ENCODE measurements at places on chromosomes 3 and 15.
A peak's percentile ranks its signal among the peaks of the same experiment; 100 is the strongest.

DNA sequence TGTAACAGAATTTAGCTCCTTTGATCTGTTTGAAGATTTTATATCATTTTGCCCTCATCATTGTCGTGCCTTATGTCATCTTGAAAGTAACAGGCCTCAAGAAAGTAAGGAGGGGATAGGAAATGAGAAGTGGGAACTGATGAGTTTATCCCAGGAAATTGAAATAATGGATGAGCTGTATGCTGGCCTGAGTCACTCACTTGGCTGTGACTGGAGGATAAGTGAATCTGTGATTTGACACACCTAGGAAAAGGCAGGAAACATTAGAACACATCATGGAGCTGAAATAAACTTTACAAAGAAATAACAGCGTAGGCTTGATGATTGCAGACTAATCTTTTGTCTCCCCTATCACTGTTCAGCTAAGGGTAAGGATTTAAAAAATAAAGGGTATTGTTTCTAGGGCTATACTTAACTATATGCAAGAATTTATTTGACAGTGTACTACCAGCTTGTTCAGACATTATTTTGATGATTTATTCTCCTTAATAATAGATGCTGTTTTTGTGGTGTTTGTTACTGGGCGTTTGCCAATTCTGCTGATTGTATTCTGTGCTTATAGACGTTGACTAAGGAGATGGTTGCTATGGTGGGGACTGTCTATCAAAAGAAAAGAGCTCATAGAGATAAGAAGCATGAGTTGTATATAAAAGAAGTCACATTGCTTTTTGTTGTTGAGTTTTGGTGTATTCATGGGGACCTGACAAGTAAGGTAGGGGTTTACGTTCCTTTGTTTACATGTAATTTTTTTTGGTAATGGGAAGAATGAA is 105.6 kb upstream of the ROPN1 start:
- DNase-seq = no peak

- peak; percentile 29 for DNase-seq
Observed at GRCh38 chr3:45690336-45691035, 1.3 kb downstream of the SACM1L start.

GRCh38 chr3:66898155-66898554 is 100.0 kb upstream of the KBTBD8 start:
- DNase-seq = no peak

DNA sequence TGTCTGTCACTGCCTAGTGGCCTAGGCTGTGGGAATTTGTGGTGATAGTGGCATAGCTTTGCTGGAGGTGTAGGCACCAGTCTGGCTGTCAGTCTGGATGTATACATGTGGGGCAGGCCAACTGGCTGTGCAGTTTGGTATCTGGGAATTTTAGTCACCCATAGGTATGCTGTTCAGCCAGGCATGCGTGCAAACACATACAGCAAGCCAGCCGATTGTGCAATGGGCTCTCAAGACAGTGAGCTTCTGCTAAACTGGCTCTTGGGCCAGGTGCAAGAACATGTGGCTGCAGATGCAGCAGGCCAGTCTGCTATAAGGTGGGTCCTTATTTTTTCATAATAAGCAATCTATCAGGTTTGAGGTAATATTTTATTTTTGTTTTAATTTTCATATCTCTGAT is 87.1 kb upstream of the PLSCR5 start:
- DNase-seq = no peak

DNA sequence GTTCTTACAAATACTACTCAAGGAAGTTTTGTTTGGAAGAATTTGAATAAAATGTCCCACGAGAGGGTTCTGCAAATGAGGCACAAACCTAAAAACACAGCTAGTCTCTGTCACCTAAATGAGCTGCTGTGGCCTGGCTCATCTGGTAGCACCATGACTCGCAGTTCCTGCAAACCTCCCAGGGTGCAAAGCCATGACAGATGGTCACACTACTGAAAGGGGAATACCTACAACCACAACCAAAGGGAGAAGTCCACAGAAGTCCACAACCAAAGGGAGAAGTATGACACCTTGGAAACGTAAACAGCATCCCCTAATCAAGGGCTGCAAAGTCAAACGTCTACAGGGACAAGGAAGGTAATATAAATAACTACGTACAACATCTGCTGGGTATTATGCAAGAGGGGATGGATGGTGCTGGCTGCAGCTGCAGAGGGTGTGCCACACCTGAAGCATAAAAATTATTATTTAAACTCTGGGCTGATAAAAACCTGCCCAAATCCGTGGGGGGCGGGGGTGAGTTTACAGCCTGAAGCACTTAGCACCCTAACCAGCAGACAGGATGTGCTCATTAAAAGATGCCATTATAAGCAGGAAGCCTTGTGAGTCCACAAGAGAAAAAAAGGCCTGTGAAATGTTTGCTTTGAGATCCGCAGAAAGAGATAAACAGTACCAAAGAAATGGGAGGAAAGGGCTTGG is 184.0 kb downstream of the MAGI1 start:
- DNase-seq = no peak

- DNase-seq = no peak
Observed at GRCh38 chr15:89360294-89360971, 25.8 kb upstream of the POLG start.

DNA sequence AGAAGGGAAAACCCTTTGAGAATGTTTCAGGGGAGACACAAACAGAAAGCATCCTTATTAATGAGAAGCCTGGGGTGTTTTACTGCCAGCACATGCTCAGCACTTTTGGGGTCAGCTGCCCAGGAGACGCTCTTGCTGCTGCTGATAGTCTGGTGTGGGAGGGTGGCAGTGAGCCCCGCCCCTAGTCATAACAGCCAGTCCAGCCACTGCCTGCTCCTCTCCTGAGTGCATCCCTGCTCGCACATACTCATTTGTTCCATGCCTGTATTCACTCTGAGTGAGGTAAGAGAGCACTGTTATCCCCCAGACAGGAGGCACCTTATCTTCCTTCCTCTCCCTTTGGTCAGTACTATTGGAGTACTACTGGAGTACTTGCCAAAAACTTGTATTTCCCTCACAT is 101.3 kb downstream of the ETFA start:
- no peak for DNase-seq

GRCh38 chr3:24493746-24494617 is 668 bp downstream of the THRB start:
- DNase-seq = peak; percentile 33

DNA sequence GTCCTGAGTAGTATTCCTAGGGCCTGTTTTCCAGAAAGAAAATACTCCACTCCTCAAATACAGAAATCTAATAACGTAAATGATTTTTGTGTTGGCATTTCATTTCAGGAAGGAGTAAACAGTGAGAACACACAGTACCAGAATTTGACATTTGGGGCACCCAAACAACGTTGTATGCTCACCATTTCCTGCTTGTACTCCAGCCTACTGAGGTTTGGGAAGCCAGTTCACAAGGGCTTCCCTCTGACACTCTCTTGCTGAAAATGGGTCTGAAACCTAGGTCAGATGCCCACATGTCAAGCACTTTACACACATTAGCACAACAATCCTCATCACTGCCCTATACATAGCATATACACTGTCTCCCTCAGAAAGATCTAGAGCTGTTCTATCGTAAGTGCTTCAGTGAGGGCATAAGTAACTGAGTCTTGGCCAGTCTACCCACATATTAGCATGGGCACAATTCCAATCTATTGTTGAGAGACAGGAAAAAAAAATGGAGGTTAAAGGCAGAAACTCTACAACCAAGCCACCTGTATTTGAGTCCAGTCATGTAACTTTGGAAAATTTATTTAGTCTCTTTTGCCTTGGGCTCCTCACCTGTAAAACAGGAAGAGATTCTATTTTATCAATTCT is 43.5 kb upstream of the RSL24D1 start:
- no peak for DNase-seq

GRCh38 chr15:83110381-83110780 is 2.9 kb downstream of the TM6SF1 start:
- DNase-seq = no peak

DNA sequence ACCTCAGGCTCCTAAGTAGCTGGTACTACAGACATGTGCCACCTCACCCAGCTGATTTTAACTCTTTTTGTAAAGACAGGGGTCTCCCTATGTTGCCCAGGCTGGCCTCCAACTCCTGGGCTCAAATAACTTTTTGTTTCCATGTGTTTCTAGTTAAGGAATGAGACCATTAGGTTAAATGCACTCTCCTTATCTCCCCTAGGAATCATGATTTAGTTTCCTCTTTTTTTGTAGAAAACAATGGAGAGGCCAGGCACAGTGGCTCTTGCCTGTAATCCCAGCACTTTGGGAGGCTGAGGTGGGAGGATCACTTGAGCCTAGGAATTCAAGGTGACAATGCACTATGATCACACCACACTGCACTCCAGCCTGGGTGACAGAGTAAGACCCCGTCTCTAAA is 198.8 kb upstream of the C2CD4B start:
- DNase-seq = no peak

GRCh38 chr3:110576960-110577359 is 494.7 kb upstream of the NECTIN3 start:
- no peak for DNase-seq

DNA sequence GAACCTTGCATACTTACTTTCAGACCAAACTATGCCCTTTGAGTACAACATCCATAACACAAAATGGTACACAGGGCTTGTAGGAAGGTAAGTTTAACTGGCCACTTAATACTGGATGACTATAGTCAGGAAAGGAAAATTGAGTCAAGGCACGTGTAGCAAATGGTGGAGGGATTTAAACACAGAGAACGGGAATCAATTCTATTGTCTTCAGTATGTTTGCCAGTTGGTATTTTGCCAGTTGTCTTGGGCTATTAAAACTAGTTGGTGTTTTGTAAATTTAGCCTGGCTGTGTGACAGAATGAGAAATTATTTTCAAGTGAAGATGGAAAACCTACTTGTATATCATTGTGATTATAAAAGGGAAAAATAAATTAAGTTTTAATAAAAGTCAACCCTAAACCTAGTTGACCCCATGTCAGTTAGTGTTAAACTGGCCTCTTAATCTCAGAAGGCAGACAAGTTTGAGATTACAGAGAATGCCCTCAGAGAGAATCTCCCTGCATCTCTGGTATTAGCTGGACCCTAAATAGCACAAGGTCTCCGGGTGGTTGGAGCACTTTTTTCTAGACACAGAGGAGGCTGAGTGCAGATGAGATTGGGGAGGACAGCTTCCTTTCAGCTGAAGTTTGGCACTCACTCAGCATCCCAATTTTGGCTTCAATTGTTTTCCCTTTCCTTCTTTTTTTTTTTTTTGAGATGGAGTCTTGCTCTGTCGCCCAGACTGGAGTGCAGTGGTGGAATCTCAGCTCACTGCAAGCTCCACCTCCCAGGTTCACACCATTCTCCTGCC is 91.2 kb downstream of the MB21D2 start:
- no peak for DNase-seq

- no peak for DNase-seq
Observed at GRCh38 chr15:59436774-59437141, 1.2 kb upstream of the FAM81A start.

- DNase-seq = no peak
Observed at GRCh38 chr3:141686466-141687291, 51.4 kb upstream of the RNF7 start.

- DNase-seq = no peak
Observed at GRCh38 chr3:108312656-108313055, 16.3 kb downstream of the HHLA2 start.

GRCh38 chr15:91886878-91887277 is 33.4 kb downstream of the SLCO3A1 start:
- DNase-seq = no peak

DNA sequence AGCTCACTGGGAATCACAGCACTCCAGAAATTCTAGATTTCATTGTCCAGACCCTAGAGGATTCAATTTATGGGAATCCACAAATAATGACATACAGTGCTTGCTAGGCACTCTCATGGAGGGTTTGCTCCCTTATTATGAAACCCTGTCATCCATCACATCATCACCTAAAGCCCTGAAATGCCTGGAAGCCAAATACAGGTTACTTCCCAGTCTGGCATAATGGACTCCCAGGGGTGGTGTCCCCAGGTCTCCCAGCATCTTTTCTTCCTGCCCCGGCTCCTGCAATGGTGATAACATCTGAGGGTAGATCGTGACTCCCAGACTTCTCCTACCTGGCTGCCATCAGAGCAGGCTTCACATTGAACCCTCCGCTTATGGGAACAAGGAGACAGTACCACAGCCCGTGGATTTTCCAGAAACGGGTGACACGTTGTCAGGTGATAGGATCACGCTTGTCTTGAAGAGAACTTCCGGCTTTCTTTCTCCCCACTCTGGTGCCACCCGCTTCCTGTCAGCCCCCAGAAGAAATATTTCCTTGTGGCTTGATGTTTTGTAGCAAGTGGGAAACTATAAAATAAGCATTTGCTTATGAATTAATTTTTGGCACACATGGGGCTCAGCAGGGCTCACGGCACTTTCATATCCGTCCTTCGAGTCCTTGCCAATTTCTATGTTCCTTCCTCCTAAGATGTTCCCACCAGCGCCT is 238.7 kb upstream of the BHLHE40 start:
- DNase-seq = no peak

GRCh38 chr3:114644367-114644766 is 350.5 kb downstream of the TIGIT start:
- no peak for DNase-seq

DNA sequence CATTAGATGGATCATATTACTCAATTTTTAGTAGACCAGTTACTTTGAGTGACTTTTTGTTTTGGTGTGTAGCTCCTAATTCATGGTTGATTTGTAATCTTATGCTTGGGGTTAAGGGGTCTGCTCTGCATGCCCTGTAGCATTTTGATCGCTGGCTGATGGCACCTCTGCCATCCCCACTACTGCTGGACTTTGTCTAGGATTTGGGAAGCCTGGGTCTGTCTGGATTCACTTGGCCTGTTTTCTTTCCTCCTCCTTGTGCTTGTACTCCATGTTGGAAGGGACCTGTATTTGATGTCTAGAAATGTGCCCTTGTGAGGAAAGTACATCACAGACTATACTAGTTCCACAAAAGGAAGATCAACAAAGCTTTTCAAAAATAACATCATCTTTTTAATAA is 154.1 kb downstream of the FNDC3B start:
- no peak for DNase-seq

GRCh38 chr15:75347222-75348033 is 589 bp downstream of the NEIL1 start:
- DNase-seq = no peak

Measured in hematopoietic multipotent progenitor cell treated with erythropoietin and hydrocortisone succinate and interleukin-3 and kit ligand, for 17 days (in vitro differentiated cells).